ENCODE measurements at places on chromosomes 6 and 20. TPM values are rescaled to one million over a fixed set of nuclear protein-coding genes. Genes with fewer than 3 reads are reported as not detected.

Gene ULBP2
- 0.90 TPM for total RNA-seq

GRCh38 chr6:157670466-157671186, 152.4 kb upstream of the SNX9 start:
- H3K4me1 ChIP-seq = peaks cover 13% of the 10 kb centered on the region
- no peaks in the 10 kb centered on the region for H3K36me3 ChIP-seq
- peaks cover 7% of the 10 kb centered on the region for H3K27me3 ChIP-seq
- no peak overlapping the region for H3K27ac ChIP-seq

Gene DEK
- total RNA-seq = 180 TPM

GRCh38 chr6:67615796-67616195, 1019.3 kb upstream of the ADGRB3 start:
- H3K36me3 ChIP-seq = no peaks in the 10 kb centered on the region
- H3K4me1 ChIP-seq = no peaks in the 10 kb centered on the region
- no peak for DNase-seq
- no peaks in the 10 kb centered on the region for H3K27me3 ChIP-seq
- no peak overlapping the region for H3K27ac ChIP-seq
- H3K4me3 ChIP-seq = no peak overlapping the region

DNA sequence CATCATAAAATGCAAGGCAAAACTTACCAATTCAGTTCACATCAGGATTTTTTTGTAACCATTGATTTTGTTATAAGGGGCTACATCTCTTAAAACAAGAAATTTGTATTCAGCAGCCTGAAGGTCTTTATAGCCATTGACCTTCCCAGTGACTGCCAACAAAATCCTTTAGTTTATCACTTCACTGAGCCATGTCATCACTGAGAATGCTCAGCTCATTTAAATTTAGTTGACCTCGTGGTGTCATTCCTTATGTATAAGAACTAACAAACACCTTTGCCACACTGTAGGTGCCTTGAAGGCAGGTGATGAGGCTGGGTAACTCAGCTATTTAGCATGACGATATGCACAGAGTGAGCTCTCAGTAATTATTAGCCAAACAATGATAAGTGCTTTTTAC, 77.7 kb downstream of the GRM1 start:
- H3K4me3 ChIP-seq = no peak overlapping the region
- no peaks in the 10 kb centered on the region for H3K27me3 ChIP-seq
- H3K27ac ChIP-seq = no peak overlapping the region
- H3K4me1 ChIP-seq = no peaks in the 10 kb centered on the region
